Right renal pelvis (tissue), 4 donors: ENCODE measurements at places on chromosomes 12 and 14.

DNA sequence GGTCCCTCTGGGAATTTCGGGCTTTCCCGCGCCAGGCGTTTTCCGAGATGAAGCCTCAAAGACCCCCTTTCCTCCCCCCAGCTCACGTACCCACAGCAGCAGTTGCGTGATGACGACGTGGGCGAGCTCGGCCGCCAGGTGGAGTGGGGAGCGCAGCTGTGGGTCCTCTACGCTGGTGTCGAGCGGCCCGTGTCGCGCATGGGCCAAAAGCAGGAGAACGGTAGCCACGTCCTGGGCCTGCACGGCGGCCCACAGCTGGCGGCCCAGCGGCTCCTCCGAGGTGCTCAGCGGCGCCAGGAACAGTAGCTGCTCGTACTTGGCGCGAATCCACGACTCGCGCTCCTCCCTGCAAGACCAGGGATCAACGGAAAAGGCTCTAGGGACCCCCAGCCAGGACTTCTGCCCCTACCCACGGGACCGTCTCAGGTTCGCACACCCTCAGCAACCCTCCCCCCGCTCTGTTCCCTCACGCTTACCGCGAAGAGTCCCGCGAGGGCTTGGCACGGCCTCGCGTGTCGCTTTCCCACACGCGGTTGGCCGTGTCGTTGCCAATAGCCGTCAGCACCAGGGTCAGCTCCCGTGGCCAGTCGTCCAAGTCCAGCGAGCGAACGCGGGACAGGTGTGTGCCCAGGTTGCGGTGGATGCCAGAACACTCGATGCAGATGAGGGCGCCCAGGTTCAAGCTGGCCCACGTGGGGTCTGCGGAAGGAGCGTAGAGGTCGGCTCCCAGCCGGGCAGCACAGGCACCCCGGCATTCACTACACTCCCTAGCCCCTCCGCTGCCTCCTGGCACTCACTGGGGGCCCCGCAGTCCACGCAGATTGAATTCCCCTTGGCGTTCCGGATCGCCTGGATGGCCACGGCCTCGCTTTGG, 11.4 kb downstream of the AGAP2 start:
- DNase-seq = no peak

GRCh38 chr12:84056-84455, 17.5 kb downstream of the IQSEC3 start:
- DNase-seq = no peak

- no peak for DNase-seq
These were observed 222.9 kb downstream of the DPY19L2 start for GRCh38 chr12:63445224-63445880.

DNA sequence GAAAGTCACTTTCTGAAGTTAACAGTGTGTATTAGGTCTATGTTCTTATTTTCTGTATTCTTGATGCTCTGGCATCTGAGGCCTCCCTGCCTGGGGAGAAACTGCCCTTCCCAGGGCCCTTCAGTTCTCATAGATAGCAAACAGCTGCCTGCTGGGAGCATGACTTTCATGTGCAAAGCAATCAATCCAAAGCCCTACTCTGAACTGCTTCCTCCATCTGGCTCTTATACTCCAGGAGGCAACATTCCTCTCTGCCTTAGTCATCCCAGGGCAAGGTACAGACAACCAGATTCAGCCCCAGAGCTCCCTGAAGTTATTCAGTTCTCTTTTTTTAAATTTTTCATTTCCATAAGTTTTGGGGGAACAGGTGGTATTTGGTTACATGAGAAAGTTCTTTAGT, 41.7 kb upstream of the RIN3 start:
- DNase-seq = no peak

DNA sequence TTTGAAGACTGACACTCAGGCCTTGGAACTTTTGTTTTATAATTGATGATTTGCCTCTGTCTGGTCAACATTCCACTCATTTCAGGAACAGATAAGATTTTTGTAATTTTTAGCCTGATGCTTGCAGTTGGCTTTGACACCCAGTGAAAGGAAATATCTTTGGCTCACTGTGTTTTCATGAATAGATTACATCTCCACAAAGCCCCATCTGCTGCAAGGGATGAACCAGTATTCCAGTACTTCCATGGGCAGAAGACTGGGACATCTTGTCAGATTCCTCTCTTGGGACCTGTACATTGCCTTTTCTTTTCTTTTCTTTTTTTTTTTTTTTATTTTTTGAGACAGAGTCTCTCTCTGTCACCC, 28.4 kb downstream of the GSG1 start:
- DNase-seq = no peak

DNA sequence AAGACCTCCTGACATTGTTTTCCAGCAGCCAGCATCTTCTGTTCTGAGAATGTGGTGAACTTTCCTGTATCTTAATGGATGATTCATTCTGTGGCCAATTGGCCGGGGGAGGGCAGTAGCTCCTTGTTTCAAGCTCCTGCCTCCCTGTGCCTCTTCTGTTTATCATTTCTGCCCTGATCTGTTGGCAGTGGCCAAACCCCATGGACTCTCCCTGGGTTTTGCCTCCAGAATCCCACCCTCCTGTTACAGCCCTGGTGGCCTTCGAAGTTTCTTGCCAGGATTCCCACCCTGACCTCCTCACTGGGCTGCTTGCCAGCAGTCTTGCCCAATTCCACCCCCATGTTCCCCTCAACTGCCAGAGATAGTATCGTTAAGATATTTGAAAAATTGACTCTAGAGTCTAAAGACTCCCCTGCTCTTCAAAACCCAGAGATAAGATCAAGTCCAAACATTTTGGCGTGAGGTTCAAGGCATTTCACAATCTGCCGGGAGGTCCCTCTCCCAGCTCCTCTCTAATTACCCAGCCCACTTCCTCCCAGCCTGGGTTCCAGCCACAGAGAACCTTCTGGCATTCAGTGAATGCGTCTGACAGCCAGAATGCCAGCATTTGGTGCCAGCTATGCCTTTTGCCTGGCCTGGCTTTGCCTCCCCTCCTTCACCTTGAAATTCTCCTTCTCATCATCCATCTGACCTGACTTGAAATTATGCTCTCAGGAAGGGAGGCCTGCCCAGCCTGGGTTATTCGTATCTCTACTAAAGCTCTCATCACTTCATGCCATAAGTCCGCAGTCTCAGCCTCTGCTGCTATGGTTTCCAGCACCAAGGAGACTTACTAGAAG, 37.7 kb upstream of the TXNRD1 start:
- DNase-seq = no peak

- no peak for DNase-seq
These were observed 176.6 kb downstream of the EMP1 start for GRCh38 chr12:13373131-13373530.

DNA sequence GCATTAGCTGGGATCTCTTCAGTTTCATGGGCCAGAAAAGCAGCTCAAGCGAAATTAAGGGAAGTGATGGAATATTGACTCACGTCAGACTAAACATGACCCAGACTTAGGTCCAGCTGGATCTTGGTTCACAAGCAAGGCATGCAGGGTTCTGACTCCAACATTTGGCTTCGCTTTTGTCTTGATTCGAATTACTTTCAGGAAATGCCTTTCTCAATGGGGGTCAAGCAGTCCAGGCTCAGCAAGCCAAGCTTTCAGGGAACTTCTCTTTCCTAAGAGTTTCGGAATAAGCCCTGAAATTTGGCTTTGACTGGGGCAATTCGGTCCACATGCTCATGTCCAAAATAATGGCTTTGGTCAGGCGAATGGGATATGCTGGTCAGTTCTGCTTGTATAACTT, 678.7 kb upstream of the TMEM132C start:
- no peak for DNase-seq

- DNase-seq = no peak
These were observed 888.1 kb upstream of the MDGA2 start for GRCh38 chr14:48563489-48563888.

GRCh38 chr12:82595941-82596340, 90.8 kb upstream of the TMTC2 start:
- DNase-seq = no peak

DNA sequence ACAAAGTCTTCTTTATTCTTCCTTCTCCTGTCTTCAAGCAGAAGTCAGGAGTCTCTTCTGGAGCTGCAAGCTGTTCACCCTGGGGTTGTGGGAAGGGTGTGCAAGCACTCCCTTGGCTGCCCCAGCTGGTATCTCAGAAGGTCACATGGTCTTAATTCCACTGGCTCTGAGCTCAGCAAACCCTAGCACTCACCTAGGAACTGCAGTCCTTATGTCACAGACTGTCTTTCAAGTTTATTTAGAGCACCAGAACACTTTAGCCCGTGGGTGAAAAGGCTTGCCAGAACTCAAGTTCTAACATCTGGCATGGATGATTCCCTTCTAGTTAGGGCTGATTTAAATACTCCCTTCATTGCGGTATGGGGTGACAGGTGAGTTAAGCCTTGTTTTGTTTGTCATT, 379.0 kb downstream of the CCER1 start:
- DNase-seq = no peak

- DNase-seq = no peak
These were observed 167.5 kb downstream of the BTG1 start for GRCh38 chr12:91978143-91978542.

GRCh38 chr14:34030864-34031263, 80.0 kb upstream of the EGLN3 start:
- DNase-seq = peak; percentile 35

DNA sequence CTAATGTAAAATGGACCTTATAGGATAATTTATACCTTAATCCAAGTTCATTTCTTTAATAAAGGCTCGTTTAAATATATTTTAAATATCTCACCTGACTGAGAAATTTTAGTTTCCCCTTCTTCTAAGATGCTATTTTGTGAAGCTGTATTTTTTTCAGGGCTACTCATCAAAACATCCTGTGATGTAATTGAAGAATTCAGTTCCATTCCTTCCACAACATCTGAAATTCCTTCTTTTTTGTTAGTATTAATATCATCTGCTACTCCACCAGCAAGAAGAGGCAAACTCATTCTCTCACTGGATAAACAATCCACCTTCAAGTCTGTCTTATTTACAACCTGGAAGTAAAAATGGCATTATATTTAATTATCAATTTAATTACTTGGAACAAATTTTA, 22.5 kb downstream of the LGALS3 start:
- no peak for DNase-seq

DNA sequence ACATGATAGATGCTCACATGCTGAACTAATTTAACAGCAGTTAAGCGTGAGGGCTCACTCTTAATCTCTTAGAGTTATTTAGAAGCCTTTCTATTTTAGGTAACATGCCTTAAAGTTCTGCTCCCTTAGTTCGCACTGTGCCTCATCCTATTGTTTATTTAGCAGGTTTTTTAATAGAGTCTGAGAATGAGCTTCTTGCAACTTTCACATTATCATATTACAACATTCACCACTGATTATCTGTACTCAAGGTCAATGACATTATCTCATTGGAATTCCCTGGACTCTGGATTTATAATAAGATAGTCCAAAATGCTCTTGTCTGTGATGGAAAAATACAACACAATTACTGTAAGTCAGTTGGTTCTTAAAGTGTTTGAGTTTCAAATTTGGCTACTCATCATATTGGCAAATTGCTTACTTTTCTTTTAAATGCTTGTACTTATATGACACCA, 183.6 kb upstream of the SLC38A2 start:
- no peak for DNase-seq

GRCh38 chr12:1607940-1608712, 13.7 kb upstream of the FBXL14 start:
- DNase-seq = no peak

GRCh38 chr12:65100140-65100539, 21.0 kb downstream of the WIF1 start:
- no peak for DNase-seq

GRCh38 chr12:57756406-57757341, 1.8 kb downstream of the MARCHF9 start:
- DNase-seq = no peak

DNA sequence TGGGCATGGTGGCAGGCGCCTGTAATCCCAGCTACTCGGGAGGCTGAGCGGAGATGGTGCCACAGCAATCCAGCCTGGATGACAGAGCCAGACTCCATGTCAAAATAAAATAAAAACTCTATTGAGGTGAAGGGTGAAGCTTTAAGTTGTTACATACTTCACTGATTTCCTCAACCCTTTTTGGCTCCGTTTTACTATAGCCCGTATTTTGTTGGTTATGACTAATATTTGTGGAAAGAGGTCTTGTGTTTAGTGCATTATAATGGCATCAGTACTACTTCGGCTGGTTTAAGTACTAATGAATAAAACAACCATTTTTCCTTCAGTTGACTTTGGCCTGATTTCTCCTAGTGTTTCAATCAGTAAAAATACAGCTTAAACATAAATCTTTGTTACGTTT, 27.0 kb upstream of the SLC2A14 start:
- no peak for DNase-seq

DNA sequence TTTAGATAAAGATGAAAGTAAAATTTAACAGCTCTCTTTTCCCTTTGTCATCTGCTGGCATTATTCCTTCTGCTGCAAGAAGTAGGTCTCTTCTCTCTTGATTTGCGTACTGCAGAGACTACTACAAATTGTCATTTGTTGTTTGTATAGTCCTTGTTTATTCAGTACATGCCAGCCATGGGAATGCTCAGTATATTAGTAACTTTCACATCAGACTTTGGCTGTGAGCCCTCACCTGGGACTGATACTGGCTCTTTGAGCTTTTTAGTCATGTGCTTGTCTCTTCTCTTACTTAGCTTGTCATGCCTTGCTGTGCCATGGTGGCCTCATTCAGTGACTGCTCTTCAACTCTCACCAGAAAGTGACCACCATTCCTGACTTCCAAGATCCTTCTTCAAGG, 169.8 kb downstream of the PRKCH start:
- no peak for DNase-seq

DNA sequence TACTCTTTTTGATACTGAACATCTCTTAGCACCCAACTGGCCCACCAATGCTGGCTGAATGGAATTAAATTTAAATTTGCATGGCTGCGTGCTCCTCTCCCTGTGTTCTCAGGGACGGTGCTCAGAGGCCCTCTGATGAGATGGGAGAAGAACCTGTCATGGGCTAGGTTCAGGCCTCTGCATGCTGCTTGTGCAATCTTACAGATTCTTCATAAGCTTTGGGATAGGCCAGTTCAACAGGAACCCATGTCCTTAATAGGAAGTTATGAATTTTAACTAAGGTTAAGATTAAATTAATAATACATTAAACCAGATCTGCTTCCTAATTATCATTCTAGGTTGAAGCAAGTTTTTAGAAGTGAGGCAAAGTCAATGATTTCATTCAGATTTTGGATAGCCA, 119.7 kb upstream of the LRIG3 start:
- DNase-seq = no peak

- DNase-seq = no peak
These were observed 41.2 kb upstream of the CRY1 start for GRCh38 chr12:107134558-107134957.
